ENCODE measurements at places on chromosomes 5 and 9.

DNA sequence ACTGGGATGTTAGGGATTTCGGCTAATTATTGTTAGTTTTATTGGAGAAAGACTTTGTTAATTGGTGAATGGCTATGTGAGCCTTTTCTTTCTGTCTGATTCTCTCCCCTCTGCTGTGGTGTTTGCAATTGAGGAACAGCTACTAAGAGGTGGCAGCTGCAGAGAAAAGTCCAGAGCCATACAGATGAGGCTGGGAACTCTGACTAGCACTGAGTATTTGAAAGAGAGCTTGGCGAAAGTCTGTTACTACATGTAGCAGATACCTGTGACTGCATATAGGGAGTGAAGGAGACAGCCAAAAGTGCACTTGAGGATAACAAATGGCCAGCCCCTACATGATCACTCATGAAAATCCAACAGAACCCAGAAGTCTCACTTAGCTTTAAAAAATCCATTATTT lies 44.3 kb upstream of the HSPB3 start:
- DNase-seq, result no peak

DNA sequence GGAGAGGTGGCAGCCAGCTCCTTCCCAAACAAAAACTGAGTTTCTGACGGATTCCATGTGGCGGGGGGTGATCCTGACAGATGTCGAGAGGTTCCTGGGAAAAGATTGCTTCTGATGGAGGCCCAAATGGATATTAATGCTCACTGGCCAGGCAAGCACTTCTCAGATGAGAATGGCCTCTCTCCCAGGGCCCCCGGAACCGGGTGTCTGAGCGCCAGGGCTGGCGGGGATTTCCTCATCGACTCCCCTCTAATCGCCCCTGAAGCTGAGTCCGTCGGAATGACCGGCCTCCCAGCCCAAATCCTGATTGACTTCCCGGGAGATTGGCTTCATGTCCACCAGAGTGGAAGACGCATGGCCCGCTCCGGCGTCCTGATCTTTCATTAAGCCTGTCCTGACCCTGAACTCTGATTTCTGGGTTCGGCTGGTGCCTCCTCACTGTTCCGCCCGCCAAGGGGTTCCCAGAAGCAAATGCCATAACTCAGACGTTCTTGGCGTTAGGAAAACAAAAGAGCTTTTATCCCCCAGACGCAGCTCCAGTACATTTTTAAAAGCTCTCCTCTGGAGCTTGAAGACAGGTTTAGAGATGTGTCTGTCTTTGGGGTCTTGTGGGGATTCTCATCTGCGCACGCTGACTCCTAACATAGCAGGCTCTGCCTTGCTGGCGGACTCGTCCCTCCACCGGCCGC lies 17.6 kb downstream of the FIBCD1 start:
- no peak for DNase-seq

- DNase-seq, result no peak
Measured at GRCh38 chr9:98099898-98100297, 19.1 kb downstream of the TRIM14 start.

- DNase-seq, result no peak
Measured at GRCh38 chr5:95821110-95822021, 1.2 kb downstream of the GLRX start.

DNA sequence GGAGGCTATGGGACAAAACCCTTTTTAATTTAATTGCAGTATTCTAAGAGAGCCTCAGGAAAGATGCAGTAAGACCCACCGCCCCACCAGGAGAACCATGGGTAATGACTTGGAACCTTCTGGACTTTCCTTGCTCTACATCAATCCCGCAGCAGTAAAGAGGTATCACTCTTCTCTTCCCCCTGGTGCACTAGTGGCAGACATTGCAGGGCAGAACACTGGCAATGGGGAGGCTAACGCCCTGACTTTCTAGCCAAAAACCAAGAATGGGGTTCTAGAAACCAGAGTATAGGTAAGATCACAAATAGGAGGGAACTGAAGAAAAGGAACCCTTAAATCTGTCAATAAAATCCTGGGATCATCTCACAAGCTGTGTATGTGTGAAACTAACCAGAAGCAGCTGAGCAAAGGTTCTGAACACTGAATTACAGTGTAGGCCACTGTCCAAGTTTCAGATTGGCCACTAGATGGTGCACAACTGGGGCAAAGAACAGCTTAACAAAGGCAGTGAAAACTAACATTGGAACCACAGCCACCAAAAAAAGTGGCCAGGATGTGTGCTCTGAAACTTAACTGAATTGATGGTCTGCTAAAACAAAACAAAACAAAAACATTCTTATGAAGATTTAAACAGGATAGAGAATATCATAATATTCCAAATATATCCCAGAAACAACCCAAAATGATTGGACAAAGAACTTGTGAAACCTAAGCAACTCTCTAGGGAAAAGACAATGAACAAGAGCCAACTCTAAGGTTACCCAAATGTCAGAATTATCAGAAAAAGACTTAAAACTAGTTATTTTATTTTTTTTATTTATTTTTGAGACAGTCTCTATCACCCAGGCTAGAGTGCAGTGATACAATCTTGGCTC lies 6.6 kb upstream of the FAM151B start:
- DNase-seq, result peak; percentile 50

DNA sequence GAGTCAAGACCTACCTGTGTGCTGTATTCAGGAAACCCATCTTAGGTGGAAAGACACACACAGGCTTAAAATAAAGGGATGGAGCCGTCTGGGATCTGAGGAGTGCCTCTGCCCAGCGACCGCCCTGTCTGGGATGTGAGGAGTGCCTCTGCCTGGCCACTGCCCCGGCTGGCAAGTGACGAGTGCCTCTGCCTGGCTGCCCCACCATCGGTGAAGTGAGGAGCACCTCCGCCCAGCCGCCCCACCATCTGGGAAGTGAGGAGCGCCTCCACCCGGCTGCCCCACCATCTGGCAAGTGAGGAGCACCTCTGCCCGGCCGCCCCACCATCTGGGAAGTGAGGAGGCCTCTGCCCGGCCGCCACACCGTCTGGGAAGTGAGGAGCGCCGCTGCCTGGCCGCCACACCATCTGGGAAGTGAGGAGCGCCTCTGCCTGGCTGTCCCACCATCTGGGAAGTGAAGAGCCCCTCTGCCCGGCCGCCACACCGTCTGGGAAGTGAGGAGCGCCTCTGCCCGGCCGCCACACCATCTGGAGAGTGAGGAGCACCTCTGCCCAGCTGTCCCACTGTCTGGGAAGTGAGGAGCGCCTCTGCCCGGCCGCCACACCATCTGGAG lies 33.7 kb downstream of the SAXO1 start:
- DNase-seq, result no peak
